DND-41 (cell line): ENCODE measurements at places on chromosomes 3 and 15.

DNA sequence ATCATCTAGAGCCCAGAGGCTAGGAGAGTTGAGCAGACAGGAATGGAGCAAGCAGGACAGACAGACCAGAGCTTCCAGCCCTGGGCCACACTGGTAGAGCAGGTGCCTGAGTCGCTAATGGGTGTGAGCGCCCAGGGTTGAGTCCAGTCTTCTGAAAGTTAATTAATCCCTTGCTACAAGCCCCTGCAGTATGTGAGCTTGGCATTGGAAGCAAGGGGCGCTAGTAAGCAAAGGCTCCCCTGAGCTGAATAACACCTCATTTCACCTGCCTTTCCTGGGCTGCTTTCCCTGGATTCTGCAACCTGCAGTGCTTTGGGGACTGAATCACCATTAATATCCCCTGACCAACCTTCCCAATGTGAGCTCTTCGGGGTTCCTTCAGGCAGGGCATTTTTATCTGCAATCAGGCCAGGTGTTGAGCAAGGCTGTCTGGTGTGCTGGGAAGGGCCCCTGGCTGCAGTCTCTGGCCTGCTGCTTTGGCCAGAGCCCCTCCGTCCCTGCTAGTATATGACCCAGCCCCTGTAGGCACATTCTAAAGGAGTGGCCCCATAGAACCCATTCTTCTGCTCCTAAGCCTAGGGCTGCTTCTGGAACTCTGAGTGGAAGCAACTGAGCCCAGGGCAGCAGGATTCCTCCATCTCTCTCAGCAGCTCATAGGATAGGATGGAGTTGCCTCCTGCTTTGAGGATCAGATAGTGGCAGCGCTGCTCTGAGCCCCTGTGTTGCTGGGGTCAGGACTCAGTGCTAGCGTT is 45.1 kb upstream of the EPHB1 start:
- DNase-seq = no peak
- no peaks in the 10 kb centered on the region for H3K4me1 ChIP-seq
- no peaks in the 10 kb centered on the region for H3K27me3 ChIP-seq
- no peak overlapping the region for H3K27ac ChIP-seq
- H3K4me3 ChIP-seq = no peak overlapping the region
- no peaks in the 10 kb centered on the region for H3K36me3 ChIP-seq

DNA sequence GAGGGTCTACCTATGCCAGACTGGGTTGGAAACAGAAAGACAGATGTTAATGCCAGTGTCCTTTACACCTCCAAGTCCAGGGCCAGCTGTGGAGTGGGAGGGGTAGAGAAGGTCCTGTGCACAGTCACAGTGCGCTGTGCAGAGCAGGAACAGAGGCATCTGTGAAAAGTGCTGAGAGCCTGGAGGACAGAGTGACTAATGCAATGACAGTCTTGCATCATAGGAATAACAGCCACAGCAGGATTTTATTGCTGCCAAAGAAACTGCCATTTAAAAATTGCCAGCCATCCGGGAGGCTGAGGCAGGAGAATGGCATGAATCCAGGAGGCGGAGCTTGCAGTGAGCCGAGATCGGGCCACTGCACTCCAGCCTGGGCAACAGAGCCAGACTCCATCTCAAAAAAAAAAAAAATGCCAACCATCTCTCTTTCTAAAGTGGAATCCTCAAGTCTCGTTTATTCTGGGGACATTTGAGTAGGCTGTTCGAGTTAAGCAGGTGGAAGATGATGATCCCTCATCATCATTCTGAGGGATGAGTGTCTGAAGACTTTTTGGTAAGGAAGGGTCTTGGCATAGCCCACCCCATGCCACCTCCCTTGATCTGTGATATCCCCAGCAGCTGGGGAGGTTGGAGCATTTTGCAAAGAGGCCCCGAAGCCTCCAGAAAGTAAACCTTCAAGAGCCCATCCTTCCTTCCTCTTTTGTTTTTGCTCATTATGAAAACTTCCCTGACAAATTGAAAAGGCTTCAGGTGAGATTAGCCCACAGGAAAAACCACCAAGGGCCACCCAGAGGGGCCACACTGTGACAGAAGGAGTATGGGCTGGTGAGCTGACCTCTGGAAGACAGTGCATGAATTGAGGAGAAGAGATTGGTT is 7.7 kb downstream of the CCR2 start:
- H3K4me1 ChIP-seq = peaks cover 7% of the 10 kb centered on the region
- DNase-seq = no peak
- H3K36me3 ChIP-seq = no peaks in the 10 kb centered on the region
- H3K27me3 ChIP-seq = no peaks in the 10 kb centered on the region
- H3K27ac ChIP-seq = no peak overlapping the region
- H3K4me3 ChIP-seq = no peak overlapping the region

DNA sequence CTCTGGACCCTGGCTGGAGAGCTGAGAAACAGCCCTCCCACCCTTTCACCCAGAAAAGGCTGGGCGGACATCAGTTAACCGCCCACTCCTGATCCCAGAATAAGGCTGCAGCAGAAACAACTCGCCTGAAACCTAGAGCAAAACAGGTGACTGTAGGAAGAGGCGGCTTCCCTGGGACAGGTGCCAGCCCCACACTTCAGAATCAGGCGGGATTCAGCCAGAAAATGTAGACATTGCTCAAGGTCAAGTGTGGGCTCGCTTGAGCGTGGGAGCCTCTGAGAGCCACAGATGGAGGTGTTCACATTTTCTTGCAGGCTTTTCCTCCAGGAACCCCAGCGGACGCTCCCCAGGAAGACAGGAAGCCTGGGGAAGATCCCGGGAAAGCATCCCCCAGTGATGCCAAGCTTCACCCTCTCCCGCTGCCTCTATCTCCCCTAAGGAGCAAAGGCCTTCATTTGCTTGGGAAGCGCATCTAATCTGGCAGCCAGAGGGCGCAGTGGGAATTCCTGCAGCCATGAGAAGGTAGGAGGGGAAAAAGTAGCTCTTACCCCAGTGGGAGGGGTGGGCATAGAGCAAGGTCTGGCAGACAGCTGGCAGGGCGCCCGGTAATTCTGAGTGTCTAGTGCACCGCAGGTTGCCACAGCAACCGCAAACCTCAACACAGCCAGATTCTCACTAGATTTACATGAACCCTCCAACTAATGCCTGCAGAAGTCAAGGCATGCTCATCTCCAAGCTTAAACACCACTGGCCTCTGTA is 77.7 kb downstream of the OCA2 start:
- H3K4me3 ChIP-seq = no peak overlapping the region
- no peak overlapping the region for H3K27ac ChIP-seq
- H3K27me3 ChIP-seq = no peaks in the 10 kb centered on the region

DNA sequence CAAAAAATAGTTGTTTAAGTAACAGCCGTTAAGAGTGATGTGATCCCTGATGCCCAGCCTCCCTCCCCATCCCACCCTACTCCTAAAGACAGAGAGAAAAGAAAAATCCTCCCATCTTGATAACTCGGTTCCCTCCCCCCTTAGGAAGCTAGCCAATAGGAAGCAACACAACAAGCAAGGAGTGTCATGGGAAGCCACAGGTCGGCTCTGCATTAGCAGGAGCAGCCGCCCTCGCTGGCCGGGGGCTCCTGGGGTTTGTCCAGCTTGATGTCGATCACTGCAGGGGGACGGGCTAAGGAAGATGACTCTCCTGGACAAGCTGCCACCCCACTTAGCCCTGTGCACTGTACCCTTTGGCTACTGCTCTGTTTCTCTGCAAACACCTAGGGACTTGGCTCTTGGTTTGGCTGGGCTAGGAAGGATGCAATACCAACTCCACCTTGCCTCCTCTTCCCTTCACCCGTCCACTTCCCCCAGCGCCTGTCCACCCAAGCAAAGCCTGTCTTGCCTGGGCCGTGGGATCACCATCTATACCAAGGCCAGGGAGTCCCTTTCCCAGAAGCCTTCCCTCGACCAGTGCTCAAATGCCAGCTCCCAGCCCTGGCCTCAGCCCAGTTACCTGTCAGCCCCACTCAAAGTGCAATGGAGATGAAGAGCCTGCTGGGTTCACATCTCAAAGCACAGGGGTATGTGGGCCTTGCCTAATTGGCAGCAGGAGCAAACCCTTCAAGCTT is 23.1 kb downstream of the SRPRB start:
- no peak for DNase-seq
- peaks cover 18% of the 10 kb centered on the region for H3K36me3 ChIP-seq
- H3K4me3 ChIP-seq = no peak overlapping the region

- H3K4me1 ChIP-seq = no peaks in the 10 kb centered on the region
- H3K4me3 ChIP-seq = no peak overlapping the region
- H3K27ac ChIP-seq = no peak overlapping the region
- no peak for DNase-seq
- no peaks in the 10 kb centered on the region for H3K36me3 ChIP-seq
Observed at GRCh38 chr15:99925661-99926461, 192.6 kb upstream of the LYSMD4 start.

DNA sequence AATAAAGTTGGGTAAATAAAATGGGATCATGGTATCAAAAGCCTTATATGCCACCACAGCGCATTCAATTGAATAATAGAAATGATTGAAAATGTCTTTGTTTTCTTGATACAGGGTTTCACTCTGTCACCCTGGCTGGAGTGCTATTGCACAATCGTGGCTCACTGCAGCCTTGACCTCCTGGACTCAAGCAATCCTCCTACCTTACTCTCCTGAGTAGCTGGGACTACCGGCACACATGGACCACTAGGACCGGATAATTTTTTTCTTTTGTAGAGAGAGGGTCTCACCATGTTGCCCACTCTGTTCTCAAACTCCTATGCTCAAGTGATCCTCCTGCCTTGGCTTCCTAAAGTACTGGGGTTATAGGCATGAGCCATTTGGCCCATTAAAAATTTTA is 33.8 kb upstream of the BBX start:
- no peak overlapping the region for H3K4me3 ChIP-seq
- no peaks in the 10 kb centered on the region for H3K4me1 ChIP-seq
- H3K36me3 ChIP-seq = no peaks in the 10 kb centered on the region
- DNase-seq = no peak
- no peaks in the 10 kb centered on the region for H3K27me3 ChIP-seq

- DNase-seq = no peak
- no peaks in the 10 kb centered on the region for H3K4me1 ChIP-seq
- no peak overlapping the region for H3K4me3 ChIP-seq
Observed at GRCh38 chr3:118527514-118528044, 507.1 kb downstream of the IGSF11 start.

DNA sequence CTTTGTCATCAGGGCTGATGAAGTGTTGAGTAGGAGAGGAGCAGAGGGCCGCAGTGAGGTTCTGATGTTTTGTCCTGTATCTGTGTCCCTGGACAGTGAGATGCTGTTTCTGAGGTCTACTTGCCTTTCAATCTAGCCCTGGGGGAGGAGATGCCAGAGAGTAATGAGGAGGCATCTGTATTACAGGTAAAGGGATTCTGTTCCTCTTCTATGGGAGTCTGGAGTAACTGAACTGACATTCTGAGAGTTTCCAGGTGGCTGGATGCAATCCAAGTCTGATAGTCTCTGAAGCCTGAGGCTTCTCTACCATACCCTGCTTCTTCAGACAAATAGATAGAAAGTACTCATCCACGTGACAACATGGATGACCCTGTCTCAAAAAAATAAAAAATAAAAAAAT is 60.9 kb downstream of the IL12A start:
- no peak overlapping the region for H3K4me3 ChIP-seq
- DNase-seq = no peak
- no peaks in the 10 kb centered on the region for H3K27me3 ChIP-seq
- H3K27ac ChIP-seq = no peak overlapping the region
- no peaks in the 10 kb centered on the region for H3K36me3 ChIP-seq
- H3K4me1 ChIP-seq = no peaks in the 10 kb centered on the region

DNA sequence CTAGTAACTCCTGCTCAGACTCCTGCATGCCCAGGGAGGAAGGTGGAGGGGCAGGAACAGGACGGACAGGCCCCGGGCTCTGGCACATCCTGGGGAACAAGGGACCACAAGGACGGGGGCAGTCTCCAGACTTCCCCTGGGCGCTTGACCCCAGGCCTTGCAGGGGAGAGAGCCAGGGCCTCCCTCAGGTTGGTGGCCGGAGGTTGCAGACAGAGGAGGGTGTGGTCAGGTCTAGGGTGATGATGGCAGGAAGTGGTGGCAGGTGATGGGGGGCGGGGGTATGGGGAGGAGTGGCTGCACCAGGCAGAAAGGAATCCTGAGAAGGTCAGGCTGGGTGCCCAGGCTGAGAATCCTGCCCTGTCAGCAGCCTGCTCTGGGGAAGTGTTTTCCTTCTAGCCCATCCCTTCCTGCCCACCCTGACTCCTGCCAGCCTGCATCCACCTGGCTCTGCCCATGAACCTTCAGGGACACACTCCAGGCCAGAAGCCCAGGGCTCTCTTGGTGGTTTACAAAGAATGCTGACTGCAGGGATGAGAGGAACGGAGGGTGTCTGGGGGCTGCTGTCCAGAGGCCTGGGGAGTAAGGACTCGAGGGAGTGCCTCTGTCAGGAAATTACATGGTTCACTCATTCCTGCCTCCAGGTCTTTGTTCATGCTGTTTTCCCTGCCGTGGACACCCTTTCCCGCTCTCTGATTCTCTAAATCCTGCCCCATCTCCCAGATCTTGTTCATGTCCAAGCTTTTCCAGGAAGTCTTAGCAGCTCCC is 15.8 kb downstream of the LOXL1 start:
- H3K36me3 ChIP-seq = no peaks in the 10 kb centered on the region
- H3K4me1 ChIP-seq = no peaks in the 10 kb centered on the region
- no peak overlapping the region for H3K4me3 ChIP-seq

DNA sequence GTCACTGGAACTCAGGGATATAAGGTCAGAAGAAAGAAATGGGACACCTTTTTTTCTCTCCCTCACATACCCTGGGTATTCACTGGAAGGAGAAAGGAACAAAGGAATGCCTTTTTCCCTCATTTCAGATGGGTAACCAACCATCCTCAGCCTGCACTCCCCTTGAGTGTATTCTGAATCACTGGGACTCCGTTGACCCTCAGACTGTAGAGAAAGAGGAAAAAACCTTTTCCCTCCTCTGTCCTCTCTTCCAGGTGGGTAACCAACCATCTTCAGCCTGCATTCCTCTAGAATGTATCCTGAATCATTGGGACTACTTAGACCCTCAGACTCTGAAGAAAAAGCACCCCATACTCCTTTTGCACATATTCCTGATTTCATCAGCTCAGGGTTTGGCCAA is 11.4 kb downstream of the PRR20G start:
- no peaks in the 10 kb centered on the region for H3K4me1 ChIP-seq
- no peaks in the 10 kb centered on the region for H3K27me3 ChIP-seq
- no peak for DNase-seq
- H3K36me3 ChIP-seq = no peaks in the 10 kb centered on the region

- H3K27me3 ChIP-seq = no peaks in the 10 kb centered on the region
- no peak overlapping the region for H3K4me3 ChIP-seq
- no peaks in the 10 kb centered on the region for H3K4me1 ChIP-seq
- no peak for DNase-seq
- H3K27ac ChIP-seq = no peak overlapping the region
Observed at GRCh38 chr3:151322511-151322910, 5.9 kb upstream of the GPR87 start.

GRCh38 chr15:84781495-84781894 is 33.1 kb downstream of the ZNF592 start:
- H3K36me3 ChIP-seq = peaks cover 61% of the 10 kb centered on the region
- H3K27ac ChIP-seq = no peak overlapping the region
- no peaks in the 10 kb centered on the region for H3K27me3 ChIP-seq
- no peak for DNase-seq
- no peaks in the 10 kb centered on the region for H3K4me1 ChIP-seq

- DNase-seq = peak; percentile 26
- H3K27ac ChIP-seq = no peak overlapping the region
- no peak overlapping the region for H3K4me3 ChIP-seq
- H3K36me3 ChIP-seq = no peaks in the 10 kb centered on the region
- H3K4me1 ChIP-seq = no peaks in the 10 kb centered on the region
Observed at GRCh38 chr3:187150599-187150998, 11.3 kb upstream of the RPL39L start.

- no peaks in the 10 kb centered on the region for H3K4me1 ChIP-seq
- no peak for DNase-seq
- H3K4me3 ChIP-seq = no peak overlapping the region
Observed at GRCh38 chr3:73225991-73226390, 164.5 kb downstream of the EBLN2 start.
